ENCODE measurements at places on chromosomes 5 and 9. TPM values are rescaled to one million over a fixed set of nuclear protein-coding genes. Genes with fewer than 3 reads are reported as not detected.
A peak's percentile ranks its signal among the peaks of the same experiment; 100 is the strongest.

DNA sequence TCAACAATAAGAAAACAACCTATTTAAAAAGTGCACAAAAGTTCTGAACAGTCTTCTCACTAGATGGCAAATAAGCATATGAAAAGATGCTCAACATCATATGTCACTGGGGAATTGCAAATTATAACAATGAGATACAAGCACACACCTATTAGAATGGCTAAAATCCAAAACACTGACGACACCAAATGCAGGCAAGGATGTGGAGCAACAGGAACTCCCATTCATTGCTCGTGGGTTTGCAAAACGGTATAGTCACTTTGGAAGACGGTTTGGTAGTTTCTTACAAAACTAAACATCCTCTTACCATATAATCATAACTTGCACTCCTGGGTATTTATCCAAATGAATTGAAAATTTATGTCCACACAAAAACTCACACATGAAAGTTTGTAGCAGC is 100.9 kb upstream of the TBC1D2 start:
- DNase-seq = no peak

- DNase-seq = no peak
These were observed 41.4 kb upstream of the CRB2 start for GRCh38 chr9:123314617-123315016.

- peak; percentile 81 for DNase-seq
These were observed 7.3 kb upstream of the ANXA6 start for GRCh38 chr5:151164687-151165392.

DNA sequence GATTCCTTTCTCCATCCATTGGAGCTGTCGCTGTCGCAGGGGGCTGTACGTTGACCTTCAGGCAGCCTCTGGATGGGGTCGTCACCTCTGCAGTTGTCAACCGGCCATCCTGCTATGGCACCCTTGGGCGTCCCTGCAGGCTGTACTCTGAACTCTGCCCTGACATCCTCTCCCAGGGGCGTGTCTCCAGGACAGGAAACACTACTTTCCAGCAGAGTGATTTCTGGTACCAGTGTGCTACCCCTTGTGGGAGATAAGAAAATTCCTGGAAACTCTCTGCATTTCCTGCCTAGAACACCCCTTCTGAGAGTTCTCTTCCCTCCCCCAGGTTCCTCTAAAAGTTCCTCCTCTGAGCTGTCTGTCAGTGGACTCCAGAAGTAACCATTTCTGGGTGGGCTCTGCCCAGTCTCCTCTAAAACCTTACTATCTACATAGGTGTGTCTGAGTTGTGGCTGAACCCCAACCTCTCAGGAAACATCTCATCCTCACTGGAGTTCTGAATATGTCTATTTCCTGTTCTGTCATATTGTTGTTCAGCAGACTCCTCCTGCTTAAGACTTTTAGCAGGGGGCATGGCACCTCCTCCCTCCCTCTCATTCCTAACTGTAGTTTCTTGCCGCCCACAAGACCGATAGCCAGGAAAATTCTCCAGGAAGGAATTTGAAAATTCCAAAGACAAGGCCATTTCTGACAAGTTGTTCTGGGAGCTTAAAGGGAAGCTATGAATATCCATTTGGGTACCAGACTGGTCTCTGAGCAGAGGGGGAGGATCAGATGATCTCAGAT is 145.3 kb upstream of the RASEF start:
- no peak for DNase-seq

DNA sequence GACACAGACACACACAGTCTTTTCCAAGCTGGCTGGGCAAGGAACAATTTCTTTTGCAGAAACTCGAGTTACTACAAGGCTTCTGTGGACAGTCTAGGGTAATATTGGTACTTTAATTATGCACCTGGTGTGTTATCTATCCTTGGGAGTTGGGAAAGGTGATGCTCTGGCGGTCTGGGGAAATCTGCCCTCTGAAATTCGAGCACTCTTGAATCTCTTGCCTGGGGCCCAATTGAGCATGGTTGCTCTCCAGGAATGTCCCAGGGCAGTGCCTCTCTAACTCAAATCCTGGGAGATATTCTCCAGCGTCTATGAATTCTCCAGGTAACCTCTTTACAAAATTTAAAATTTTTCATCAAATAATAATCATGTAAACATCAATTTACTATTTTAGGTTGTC is 69.3 kb downstream of the KCNIP1 start:
- DNase-seq = no peak

DNA sequence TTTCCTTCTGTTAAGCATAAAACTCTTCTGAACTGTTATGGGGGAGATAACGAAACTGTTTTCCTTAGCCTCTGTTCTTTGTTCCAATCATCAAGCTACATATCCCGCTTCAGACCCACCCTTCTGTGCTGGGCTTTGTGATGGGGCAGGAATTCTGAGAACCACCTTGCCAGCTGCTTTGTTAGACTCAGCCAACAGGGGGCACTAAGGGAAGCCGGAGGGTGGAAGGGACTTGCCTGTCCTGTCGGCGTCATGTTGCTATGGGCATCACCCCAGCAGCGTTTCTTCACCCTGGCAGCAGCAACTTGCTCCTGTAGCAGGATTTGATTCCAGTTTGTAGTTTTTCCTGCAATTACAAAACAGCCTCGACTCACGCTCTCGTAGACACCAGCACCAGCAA is 169.1 kb downstream of the CAAP1 start:
- DNase-seq = peak; percentile 90

DNA sequence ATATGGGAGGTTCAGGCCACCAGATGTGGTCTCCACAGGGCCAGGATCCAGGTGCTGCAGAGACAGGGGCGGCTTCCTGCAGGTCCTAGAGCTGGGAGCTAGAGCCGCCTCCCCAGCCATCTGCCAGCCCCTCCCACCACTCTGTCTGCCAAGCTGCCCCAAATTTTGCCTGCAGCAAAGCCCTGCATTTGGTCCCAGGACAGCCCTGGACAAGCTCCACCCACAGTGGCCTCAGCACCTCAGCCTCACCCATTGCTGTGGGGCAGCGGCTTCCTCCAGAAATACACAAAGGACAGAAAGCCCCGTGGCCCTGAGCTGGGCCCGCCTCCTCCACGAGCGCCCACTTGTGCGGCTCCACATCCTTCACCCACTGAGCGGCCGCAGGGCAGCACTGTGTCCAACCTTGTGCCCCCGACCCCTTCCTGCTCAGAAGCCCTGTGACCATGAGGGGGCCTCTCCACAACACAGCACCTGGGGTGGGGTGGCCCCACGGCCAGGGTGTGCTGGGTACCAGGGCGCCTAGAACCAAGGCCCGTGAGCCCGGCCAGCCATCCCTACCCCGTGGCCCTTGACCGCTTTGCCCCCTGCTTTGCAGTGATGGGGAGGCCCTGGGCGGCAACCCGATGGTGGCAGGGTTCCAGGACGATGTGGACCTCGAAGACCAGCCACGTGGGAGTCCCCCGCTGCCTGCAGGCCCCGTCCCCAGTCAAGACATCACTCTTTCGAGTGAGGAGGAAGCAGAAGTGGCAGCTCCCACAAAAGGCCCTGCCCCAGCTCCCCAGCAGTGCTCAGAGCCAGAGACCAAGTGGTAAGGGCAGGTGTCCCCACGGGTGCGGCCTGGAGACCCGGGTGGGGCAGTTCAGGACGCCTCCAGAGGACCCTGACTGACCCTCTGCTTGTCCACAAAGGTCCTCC is 3.7 kb upstream of the AJM1 start:
- DNase-seq = no peak

CDO1 gene
- 13.2 TPM for total RNA-seq

CCDC192 gene
- 0.53 TPM for total RNA-seq

PTAR1 gene
- total RNA-seq = 76.9 TPM

FAXDC2 gene
- total RNA-seq = 5.5 TPM

BRINP1 gene
- total RNA-seq = 18.4 TPM

PCAT7 gene
- total RNA-seq = 7.4 TPM

HTR1A gene
- 0.46 TPM for total RNA-seq

CSF1R gene
- 0.20 TPM for total RNA-seq

GOLM1 gene
- total RNA-seq = 81.8 TPM

DIMT1 gene
- 31.1 TPM for total RNA-seq

All from WTC11 (cell line).